Psoas muscle (tissue), 8 donors: ENCODE measurements at places on chromosomes 6 and 20.

- DNase-seq, result no peak
Observed at GRCh38 chr6:50390416-50390815, 322.9 kb upstream of the TFAP2D start.

DNA sequence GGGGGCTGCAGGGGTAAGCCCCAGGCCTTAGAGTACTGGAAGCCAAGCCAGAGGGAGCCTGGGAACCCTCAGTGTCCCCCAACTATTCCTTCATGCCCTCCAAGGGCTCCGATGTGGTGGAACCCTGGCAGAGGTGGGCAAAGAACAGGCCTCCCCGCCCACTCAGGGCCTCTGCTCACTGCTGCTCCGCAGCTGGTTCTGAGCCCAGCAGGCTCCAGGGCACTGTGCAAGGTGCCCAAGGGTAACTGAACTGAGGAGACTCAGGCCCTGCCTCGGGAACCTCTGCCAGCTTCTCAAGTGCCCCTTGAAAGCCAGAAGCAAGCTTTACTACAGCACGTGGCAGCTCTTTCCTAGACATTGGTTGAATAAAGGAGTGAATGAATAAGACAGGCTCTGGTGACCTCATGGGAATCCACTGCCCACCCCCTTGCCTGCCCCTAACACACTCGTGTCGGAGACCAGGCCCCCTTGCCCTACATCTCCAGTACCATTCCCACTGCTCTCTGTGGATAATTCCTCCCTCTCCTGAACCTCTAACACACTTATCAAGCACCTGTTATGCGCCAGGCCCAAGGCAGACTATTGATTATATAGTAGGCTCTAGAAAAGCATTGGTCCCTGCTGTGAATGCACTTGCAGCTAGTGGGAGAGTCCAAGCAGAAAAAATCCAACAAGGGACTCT is 55.0 kb downstream of the TOX2 start:
- DNase-seq, result no peak

- peak; percentile 63 for DNase-seq
Observed at GRCh38 chr6:156557251-156557910, 219.8 kb upstream of the ARID1B start.

DNA sequence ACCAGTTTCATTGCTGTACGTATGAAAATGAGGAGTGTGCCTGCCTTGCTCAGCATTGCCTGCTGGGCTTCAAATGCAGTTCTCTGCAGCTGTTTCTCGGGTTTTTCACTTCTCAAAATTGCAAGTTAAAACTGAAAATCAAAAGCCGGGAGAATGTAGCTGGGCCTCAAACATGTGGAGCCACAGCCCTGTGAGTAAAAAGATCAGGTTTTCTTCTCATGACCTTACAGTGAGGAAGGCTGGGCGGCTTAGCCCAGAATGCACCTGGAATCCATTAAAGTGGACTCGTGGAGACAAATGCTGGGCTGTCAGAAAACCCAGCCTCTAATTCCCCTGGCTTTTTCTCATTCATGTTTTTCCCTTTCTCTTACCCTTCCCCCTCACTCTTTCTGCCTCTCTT is 34.4 kb downstream of the DSE start:
- no peak for DNase-seq

- DNase-seq, result no peak
Observed at GRCh38 chr6:150745896-150746295, 119.6 kb upstream of the MTHFD1L start.

- DNase-seq, result no peak
Observed at GRCh38 chr6:162856885-162857284, 129.1 kb downstream of the PACRG start.

- DNase-seq, result no peak
Observed at GRCh38 chr6:20757761-20758160, 223.5 kb downstream of the CDKAL1 start.

GRCh38 chr6:34232901-34233300 is 3.8 kb upstream of the HMGA1 start:
- DNase-seq, result peak; percentile 24

GRCh38 chr6:3190056-3190455 is 32.7 kb upstream of the TUBB2A start:
- no peak for DNase-seq

GRCh38 chr20:61912665-61913422 is 152.8 kb downstream of the TAF4 start:
- DNase-seq, result no peak

DNA sequence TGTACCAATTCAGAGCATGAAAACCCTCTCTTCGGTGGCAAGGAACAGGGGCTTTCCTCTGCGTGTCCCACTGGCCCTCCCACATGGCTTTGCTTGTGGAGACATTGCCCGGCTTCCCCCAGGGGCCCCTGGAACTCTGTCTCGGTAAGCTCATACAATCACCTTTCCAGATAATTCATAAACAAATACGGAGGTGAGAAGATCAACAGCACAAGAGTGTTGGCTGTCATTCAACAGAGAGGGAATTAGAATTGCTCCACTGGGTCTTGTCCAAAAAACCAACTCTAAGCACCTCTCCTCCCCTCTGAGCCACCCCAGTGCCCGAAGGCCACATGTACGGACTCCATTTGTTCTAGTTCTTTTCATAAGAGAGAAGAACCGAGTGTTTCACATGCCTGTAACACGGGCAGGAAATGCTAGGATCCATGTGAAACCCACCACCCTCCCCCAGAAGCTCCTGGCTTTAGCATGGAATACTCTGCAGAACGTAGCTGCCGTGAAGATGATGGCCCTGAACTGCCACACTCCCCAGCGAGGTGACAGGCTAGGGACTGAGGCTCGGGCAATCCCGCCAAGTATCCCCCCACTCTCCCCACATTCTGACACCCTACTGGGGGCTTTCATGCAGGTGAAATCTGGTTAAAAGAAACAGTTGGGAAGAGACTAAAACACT is 24.6 kb upstream of the FOXC1 start:
- DNase-seq, result no peak

- no peak for DNase-seq
Observed at GRCh38 chr6:133546098-133546497, 304.9 kb downstream of the EYA4 start.

DNA sequence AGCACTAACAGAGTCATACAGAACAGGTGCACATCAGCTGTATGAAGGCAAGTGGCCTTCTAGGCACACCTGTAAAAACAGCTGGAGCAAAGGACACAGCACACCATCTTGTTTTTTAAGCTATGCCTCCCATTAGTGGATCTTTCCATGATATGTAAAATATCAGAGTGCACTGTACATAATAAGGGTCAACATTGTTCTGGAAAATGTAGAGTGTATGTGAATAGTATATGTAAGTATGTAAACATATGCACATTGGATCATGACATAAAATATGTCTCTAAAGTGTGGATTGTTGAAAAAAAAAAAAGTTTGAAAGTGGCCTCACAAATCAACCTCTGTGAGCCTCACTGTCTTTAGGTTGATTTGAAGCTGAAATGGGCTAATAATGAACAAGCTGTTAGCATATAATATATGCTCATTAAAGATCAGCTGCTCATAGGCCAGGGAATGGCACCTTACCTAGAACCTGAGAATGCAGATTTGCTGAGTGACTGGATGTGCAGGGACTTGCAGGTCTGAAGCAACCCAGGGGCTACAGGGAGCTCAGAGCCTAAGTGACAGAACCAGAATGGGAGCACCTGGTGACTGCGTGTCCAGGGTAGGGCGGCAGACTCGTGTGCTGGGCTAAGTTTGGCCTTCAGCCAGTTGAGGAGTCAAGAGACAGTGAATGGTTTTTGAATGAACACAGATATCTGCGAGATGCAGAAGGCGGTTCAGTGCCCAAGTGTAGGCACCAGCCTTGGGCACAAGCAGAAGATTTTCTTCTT is 198.6 kb downstream of the TMEM242 start:
- no peak for DNase-seq

DNA sequence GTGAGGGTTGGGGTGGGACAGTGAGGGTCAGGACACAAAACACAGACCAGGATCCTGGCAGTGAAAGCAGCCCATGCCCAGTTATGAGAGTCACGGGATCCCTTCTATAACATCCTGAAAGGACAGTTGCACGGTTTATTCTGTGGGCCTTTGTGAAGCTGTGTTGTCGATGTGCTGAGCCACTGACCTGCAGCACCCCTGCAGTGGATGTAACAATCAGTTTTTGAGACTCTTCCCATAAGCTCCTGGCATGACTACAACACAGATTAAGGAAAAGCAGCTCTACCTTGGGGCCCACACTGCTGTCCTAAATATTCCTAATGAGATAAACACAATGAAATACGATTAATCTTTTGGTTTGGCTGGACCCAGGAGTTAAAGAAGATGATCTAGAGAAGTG is 3.7 kb downstream of the PYGB start:
- no peak for DNase-seq

DNA sequence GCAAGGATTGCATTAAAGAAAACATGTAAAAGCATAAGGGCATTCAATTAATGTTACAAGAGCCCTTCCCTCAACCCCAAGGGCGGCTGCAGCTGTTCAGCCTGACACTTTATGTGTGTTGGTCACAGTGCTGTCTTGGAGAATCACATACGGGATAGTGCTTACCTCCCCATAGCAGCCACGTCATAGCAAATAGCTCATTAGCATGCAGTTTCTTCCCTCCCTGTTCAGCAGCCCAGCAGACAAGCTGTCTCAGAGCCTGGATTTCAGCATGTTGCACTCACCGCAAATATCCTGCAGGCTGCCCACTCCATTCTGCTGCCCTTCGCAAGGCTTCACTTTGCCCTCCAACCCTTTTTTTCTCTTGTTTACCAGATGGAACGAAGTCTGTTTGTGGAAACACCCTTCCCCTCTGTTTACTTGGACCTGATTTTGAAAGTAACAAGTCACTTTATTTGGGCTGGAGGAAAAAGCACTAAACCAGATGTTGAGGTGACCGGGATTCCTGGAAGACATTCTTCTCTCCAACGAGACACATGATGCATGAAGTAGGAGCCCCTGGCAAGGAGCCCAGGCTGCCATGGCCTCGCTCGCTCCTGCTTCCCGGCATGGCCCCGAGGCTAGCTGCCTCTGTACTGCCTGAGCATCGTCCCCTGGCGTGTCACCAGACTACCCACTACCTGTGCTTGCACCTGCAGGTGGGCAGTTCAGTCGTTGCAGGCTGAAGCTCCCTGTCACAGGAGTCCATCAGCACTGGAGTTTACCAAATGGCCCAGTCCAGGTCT is 151.6 kb upstream of the GMDS start:
- no peak for DNase-seq

DNA sequence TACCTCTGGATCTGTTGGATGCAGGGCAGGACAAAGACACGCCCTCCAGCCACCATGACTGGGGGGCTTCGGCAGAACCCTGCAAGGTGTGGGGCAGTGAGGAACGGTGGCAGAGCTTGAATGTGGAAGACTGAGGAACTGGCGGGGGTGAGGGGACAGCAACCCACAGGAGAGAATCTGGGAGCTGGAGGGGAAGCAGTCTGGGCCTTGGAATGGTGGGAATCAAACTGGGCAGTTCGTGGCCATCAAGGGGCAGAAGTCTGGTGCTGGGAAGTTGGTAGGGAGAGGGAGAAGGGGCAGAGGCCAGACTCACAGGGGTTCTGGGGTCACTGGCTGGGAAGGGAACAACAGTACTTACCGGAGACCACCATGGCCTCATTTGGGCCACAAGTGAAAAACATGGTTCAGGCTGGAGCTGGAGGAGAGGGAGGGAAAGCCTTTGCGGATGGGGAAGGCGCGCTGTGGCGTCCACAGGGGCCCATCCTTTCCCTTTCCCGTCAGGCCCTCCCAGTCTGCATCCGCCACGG is 635 bp downstream of the FLOT1 start:
- no peak for DNase-seq

- DNase-seq, result peak; percentile 97
Observed at GRCh38 chr20:62652041-62652893, 10.0 kb downstream of the SLCO4A1 start.

DNA sequence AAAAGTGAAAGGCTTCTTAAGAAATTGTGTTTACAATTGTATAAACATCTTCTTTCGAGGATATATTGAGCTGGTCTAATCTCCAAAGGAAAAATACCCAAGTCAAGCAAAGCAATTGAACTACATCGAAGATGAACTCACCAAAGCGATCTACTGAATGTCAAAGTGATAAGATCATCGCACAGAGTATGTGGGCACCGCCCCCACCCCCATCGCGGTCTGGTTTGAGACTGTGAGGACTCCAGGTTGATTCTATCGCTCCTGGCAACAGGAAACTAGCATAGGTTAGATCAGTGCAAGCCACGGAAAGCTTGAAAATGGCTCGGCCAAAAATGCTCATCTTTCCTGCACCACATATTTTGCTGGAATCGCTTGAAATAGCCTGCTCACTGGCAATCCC is 133.2 kb upstream of the RPS6KA2 start:
- no peak for DNase-seq

DNA sequence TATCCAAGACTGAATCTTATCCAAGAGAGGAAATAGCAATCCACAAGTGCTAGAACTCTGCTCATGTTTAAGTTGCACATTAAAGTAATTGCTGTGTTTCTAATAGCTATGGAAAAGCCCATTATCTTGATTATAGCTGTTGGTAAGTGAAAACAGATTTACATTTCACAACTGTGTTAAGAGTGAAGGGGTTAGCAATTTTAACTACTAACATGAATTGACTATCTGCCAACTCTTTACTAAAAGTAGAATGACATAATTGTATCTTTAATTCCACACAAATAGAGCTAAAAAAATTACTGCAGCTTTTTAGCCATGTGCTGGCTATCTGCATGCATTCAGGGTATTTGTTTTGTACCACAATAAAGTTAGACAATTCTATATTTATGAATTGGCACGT is 277.9 kb upstream of the IRAK1BP1 start:
- no peak for DNase-seq

- no peak for DNase-seq
Observed at GRCh38 chr6:3337521-3338350, 79.0 kb downstream of the PSMG4 start.

DNA sequence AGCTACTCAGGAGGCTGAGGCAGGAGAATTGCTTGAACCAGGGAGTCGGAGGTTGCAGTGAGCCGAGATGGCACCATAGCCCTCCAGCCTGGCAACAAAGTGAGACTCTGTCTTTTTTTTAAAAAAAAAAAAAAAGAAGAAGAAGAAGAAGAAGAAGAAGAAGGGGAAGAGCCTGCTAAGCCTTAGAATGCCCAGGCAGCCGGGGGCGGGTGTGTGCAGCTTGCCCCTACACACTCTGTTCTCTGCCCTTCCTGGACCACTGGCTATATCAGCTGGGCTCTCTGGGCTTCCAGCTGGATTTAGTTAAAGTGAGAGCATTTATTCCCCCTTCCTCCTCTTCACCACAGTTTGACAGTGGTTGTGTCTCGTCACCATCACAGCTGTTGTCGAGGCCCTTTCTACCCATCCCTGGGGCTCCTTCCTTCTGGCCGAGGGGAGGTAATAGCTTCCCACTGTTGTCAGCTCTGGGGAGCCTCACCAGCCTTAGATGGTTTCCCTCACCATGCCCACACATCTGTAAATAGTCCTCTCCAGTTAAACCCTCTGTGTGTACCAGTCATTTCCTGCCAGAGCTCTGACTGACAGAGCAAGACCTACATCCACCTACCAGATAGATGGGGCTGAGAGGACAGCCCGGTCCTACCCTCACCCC is 77.6 kb downstream of the TRERF1 start:
- no peak for DNase-seq
